Keratinocyte (primary cell): ENCODE measurements at places on chromosomes 6 and 20. TPM values are rescaled to one million over a fixed set of nuclear protein-coding genes. Genes with fewer than 3 reads are reported as not detected.

The FAM83B gene
- 19.3 to 30.3 TPM (median 26.5 TPM) in 3 replicates for polyA plus RNA-seq

GRCh38 chr20:18638768-18639167 is 50.9 kb downstream of the DTD1 start:
- H3K4me3 ChIP-seq: no peak overlapping the region
- H3K36me3 ChIP-seq: no peaks in the 10 kb centered on the region
- H3K4me1 ChIP-seq: no peaks in the 10 kb centered on the region
- DNase-seq: no peak

DNA sequence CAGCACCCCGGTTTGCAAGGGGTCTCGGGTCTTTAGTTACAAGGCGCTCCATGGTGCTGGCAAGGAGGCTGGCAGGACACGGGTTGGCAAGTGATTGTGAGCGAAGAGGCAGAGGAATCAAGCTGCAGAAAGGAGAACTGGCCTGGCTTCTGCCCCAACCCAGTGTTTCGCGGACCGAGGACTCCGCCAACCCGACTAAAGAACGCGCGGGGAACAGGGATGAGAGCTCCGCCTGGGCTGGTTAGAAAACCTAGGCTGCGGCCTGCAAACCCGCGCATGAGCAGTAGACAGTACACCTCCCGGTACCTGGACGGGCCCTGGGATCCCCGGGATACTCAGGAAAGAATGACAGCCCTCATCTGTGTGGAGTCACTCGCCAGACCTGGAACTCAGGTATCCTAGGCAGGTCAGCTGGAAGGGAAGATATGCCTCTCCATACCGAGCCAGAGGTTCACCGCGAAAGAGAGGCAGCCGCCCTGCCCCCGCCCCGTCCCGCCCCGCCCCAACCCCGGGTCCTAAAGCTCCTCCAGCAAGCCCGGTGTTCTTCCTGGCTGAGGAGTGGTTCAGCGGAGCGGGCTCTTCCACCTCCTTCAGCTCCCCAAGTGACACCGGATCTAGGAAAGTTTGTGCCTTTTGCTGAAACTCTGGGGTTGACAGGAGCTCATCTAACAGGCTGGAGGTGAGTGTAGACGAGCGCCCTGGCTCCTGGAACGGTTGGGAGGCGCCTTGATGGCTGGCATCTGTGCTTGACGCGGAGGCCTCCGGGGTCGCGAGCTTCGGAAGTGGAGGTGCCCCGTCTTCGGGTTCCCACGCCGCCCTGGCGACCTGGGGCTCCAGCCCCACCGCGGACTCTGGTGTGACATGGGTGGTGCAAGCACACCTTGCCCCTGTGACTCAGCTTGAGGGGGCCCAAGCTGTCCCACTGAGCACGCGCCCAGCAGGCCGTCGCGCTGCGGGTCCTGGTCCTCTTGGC is 1847.3 kb upstream of the DEFB115 start:
- H3K36me3 ChIP-seq: no peaks in the 10 kb centered on the region
- no peaks in the 10 kb centered on the region for H3K4me1 ChIP-seq
- no peak overlapping the region for H3K27ac ChIP-seq
- no peaks in the 10 kb centered on the region for H3K27me3 ChIP-seq
- no peak overlapping the region for H3K4me3 ChIP-seq
- DNase-seq: no peak

- DNase-seq: peak; percentile 23
- peaks cover 40% of the 10 kb centered on the region for H3K27me3 ChIP-seq
- no peak overlapping the region for H3K4me3 ChIP-seq
- H3K4me1 ChIP-seq: no peaks in the 10 kb centered on the region
Measured at GRCh38 chr20:48657426-48658197, 170.2 kb downstream of the PREX1 start.

GRCh38 chr6:17240803-17241500 is 40.2 kb upstream of the RBM24 start:
- H3K36me3 ChIP-seq: no peaks in the 10 kb centered on the region
- no peaks in the 10 kb centered on the region for H3K27me3 ChIP-seq
- H3K27ac ChIP-seq: no peak overlapping the region
- no peak overlapping the region for H3K4me3 ChIP-seq
- DNase-seq: no peak

DNA sequence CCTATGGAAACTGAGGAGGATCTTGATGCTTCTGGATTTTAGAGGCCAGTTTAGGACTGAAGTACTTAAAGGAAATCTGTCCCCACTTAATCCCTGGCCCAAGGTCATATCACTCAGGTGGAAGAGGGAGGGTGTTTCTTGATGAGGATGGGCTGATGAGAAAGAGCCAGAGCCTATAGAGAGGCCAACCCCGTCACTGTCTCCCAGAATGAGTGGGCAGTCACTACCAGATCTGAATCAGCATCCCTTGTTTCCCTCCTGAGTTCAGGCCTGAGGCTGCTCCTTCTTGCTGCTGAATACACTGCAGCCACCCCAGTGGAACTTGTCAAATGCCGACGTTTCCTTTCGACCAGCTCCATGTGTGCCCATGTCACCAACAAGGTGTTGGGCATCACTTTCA is 14.8 kb downstream of the ARMC12 start:
- no peaks in the 10 kb centered on the region for H3K27me3 ChIP-seq
- H3K27ac ChIP-seq: no peak overlapping the region
- H3K4me3 ChIP-seq: no peak overlapping the region
- no peak for DNase-seq

DNA sequence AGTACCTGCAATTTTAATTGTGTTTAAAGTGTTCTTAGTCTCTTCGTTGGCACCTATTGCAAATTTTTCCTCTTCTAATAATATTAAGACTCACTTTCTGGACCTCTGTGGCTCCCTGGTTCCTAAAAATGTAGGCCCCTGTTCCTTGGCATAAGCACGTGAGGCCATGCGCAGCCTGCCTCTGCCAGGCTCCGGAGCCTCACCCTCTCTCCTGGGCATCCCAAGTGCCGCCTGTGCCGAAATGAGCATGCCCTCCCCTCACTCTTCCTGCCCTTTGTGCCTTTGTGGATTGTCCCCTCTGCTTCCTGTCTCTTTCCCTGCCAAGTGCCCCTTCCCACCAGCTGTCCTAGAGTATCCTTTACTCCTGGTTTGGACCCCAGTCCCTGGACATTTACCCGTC is 246.1 kb downstream of the TMEM242 start:
- peaks cover 3% of the 10 kb centered on the region for H3K4me1 ChIP-seq
- H3K4me3 ChIP-seq: no peak overlapping the region
- no peak overlapping the region for H3K27ac ChIP-seq
- no peaks in the 10 kb centered on the region for H3K27me3 ChIP-seq
- no peaks in the 10 kb centered on the region for H3K36me3 ChIP-seq

DNA sequence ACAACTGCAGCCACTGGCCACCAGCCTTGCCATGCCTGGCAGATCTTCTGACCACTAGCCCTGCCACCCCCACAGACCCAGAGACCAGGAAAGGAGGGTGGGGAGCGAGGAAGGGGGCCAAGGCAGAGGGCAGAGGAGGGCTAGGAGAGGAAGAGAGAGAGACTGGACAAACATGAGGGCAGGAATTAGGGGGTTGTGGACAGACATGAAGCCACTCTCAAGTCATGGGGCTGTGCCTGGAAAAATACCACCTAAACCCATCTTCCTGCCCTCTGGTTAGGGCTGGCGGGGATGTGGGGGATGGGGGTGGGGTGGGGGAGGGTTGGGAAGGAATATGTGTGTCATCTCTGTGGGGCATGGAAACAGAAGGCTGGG is 1.4 kb upstream of the SLC29A1 start:
- no peaks in the 10 kb centered on the region for H3K36me3 ChIP-seq
- no peak for DNase-seq
- H3K27me3 ChIP-seq: no peaks in the 10 kb centered on the region
- no peak overlapping the region for H3K4me3 ChIP-seq

GRCh38 chr20:63653974-63654668 is 897 bp upstream of the STMN3 start:
- no peak overlapping the region for H3K27ac ChIP-seq
- no peak for DNase-seq
- no peak overlapping the region for H3K4me3 ChIP-seq

DNA sequence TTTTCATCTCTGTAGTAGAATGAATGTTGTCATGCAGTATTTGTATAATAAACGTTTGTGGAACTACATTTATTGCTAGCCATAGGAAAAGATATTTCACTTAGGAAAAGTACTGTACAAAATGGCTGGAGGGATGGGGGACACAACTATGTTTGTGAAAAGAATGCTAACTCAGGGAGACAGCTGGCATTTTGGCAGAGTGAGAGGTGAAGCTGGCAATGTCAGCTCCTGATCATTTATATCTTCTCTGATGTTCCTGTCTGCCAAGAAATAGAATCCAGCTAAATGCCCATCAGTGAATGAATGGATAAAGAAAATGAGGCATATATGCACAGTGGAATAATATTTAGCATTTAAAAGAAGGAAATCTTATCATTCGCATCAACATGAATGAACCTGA is 313.0 kb upstream of the IRAK1BP1 start:
- no peaks in the 10 kb centered on the region for H3K36me3 ChIP-seq
- H3K4me1 ChIP-seq: no peaks in the 10 kb centered on the region
- H3K27me3 ChIP-seq: no peaks in the 10 kb centered on the region
- DNase-seq: no peak

The RAET1E gene
- 8.4 to 24.9 TPM (median 14.0 TPM) in 3 replicates for polyA plus RNA-seq

DNA sequence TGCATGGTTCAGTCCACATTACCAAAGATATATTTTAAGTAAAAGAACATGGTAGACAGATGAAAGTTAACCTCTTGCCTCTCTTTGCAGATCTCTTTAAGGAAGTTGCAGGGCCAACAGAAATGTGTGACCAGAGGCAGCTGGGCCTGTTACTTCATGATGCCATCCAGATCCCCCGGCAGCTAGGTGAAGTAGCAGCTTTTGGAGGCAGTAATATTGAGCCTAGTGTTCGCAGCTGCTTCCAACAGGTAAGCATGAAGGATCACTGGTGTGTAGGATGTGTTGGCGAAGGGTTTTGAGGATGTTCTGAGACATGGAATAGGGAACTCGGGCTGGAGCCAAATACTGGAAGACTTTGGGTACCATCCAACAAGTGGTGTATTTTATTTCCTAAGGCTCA is 508.6 kb downstream of the UTRN start:
- H3K27me3 ChIP-seq: no peaks in the 10 kb centered on the region
- no peaks in the 10 kb centered on the region for H3K4me1 ChIP-seq
- H3K36me3 ChIP-seq: no peaks in the 10 kb centered on the region
- no peak overlapping the region for H3K4me3 ChIP-seq

DNA sequence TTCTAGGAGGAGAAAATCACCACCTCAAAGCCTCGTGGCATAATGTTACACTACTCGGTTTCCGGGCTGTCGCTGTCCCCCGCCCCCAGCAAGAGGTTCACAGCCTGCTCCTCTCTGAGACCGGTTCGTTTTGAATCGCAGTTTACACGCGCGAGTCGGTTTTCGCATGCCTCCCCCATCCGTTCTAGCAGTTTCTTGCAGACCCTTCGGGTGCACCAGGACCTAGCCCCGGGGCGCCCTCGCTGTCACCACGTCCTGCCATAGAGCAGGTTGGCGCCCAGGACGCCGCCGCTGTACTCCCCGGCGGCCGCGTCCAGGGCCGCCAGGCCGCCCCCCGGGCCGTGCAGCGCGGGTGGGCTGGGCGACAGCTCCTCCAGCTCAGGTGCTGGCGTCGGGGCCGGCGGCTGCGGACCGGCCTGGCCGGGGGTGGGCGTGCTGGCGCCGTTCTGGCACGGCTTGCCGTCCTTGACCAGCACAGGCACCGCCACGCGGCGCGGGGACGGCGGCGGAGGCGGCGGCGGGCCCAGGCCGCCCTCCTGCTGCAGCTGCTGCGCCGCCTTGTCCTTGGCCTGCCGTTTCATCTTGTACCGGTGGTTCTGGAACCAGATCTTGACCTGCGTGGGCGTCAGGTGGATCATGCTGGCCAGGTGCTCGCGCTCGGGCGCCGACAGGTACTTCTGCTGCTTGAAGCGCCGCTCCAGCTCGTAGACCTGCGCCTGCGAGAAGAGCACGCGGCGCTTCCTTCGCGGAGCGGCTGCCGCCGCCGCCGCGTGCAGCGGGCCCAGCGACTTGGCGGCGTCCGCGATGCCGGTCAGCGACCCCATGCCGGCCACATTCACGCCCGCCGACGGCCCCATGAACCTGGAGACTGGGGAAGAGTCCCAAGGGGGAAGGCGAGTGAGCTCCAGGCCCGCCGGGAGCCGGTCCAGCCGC is 1.4 kb downstream of the NKX2-4 start:
- no peaks in the 10 kb centered on the region for H3K36me3 ChIP-seq
- peaks cover 86% of the 10 kb centered on the region for H3K27me3 ChIP-seq
- no peak overlapping the region for H3K4me3 ChIP-seq
- no peaks in the 10 kb centered on the region for H3K4me1 ChIP-seq
- H3K27ac ChIP-seq: no peak overlapping the region

- H3K36me3 ChIP-seq: no peaks in the 10 kb centered on the region
- no peak within 1 kb of the TSS for H3K27ac ChIP-seq
- no peak for DNase-seq
Measured at GRCh38 chr6:24357336-24358218, at the start of gene DCDC2. Gene DCDC2, minus strand, starts transcription at chr6:24358059. Its CDS starts 309 bp downstream, at chr6:24357750.

The SASH1 gene
- 4.4 to 6.0 TPM (median 4.4 TPM) in 3 replicates for polyA plus RNA-seq

- H3K4me1 ChIP-seq: no peaks in the 10 kb centered on the region
- no peak overlapping the region for H3K4me3 ChIP-seq
- H3K27me3 ChIP-seq: no peaks in the 10 kb centered on the region
- DNase-seq: no peak
Measured at GRCh38 chr6:26563488-26563887, 25.3 kb downstream of the HMGN4 start.

The GINS1 gene
- polyA plus RNA-seq: 3.3 to 12.5 TPM (median 9.0 TPM) in 3 replicates

The NFATC2 gene
- 0.05 to 0.06 TPM (median 0.05 TPM) in 3 replicates for polyA plus RNA-seq

The ME1 gene
- polyA plus RNA-seq: 16.7 to 31.5 TPM (median 27.7 TPM) in 3 replicates

DNA sequence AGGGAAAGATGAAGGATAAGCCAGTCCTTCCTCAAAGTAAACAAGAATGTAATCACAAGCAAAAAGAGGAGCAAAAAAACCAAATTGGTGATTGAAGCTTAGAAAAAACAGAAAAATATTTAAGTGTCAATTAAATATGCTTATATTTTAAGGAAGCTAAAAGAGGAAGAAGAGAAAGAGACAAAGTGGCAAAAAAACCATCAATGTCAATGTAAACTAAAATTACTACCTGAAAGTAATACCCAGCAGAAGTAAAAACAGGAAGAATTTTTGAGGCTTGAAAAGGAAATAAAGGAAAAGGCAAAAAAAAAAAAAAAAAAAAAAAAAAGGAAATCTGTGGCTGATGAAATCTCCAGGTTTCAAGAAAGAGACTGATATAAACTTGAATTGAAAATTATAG is 36.2 kb upstream of the OGFRL1 start:
- DNase-seq: no peak
- no peak overlapping the region for H3K4me3 ChIP-seq
- H3K27ac ChIP-seq: no peak overlapping the region
- H3K4me1 ChIP-seq: peaks cover 12% of the 10 kb centered on the region

The SMLR1 gene
- not detected in 3 replicates for polyA plus RNA-seq

GRCh38 chr20:12581644-12582289 is 427.0 kb upstream of the SPTLC3 start:
- no peak for DNase-seq
- H3K4me1 ChIP-seq: no peaks in the 10 kb centered on the region
- no peak overlapping the region for H3K27ac ChIP-seq
- H3K27me3 ChIP-seq: no peaks in the 10 kb centered on the region
- H3K36me3 ChIP-seq: no peaks in the 10 kb centered on the region
- H3K4me3 ChIP-seq: no peak overlapping the region

The MMS22L gene
- polyA plus RNA-seq: 5.4 to 14.3 TPM (median 7.1 TPM) in 3 replicates

GRCh38 chr20:35472209-35472608 is 16.8 kb downstream of the CEP250 start:
- H3K36me3 ChIP-seq: peaks cover 27% of the 10 kb centered on the region
- no peak overlapping the region for H3K4me3 ChIP-seq
- no peak for DNase-seq
- no peak overlapping the region for H3K27ac ChIP-seq

The KHDC1L gene
- polyA plus RNA-seq: 0.10 TPM in 1 of 3 replicates, not detected in the others
